ENCODE measurements at places on chromosomes 11 and 22.

- peak; percentile 94 for DNase-seq
Measured at GRCh38 chr11:19116971-19117759, at the start of gene ZDHHC13. Gene ZDHHC13, plus strand, starts transcription at chr11:19117168. Its CDS starts 82 bp downstream, at chr11:19117250.

GRCh38 chr11:134074346-134074745, 5.5 kb downstream of the JAM3 start:
- no peak for DNase-seq

DNA sequence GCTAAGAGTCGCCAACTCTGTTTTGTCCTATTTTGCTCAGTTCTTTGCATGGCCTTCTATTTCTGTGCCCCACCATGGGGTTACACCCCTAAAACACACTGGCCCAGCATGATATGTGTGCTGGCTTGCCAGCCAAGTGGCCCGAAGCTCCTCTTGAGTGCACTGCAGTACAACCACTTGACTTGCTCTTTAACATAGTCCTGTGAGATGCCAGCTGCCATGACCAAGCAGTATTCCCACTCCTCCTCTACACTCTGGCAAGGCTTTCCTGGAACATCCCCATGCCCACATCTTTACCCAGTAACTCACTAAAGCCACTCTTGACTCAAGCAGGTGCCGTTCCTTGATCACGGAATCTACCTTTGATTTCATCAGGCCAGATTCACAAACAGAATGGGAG, 102.9 kb upstream of the GAL start:
- no peak for DNase-seq

DNA sequence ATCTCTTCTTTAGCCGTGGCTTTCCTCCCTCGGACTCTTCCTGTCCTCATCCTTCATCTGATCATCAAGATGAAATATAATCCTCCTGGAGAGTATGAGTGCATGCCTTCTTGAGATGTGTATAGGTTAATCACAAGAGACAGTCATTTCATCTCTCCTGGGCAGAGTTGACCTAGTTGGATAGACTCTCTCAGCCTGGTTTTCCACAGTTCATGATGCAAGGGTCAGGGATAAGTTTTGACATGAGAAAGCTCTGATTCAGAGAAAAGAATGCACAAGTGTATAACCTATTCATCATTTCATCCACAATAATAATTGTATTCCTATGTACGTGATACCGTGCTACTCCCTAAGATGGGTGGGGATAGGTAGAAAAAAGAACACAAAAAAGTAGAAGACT, 33.2 kb upstream of the CCDC90B start:
- DNase-seq = no peak

DNA sequence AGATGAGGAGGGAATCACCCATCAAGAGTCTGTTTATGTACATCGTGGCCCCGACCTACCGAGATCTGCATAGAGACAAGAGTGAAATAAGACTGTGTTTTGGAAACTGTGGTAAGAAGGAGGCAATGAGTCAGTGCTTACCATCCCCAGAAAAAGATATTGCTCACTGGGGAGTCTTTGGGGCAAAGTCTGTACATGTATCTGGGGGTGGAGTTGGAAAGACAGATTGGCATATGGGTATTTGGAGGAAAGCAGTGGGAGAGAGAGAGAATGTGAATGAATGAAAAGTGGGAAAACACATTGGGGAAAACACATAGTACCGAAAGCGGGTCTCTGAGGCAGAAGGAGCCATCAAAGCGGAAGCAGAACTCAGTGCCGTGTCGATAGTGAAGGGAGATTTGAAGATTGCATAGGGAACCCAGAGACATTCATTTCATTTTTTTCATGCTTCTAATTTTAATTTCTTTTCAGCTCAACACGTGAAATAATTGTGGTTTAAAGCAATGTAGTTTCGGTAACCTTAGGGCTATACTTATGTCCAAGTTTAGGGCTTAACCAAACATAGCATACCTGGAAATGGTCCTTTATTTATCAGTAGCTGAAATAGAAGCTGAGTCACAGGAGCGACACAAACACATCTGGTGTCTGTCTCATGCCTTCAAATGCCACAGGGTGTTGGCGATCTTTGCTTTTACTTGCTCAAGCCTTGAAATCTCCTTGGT, 98.6 kb upstream of the CD44 start:
- peak; percentile 47 for DNase-seq

GRCh38 chr11:78808923-78809322, 234.3 kb upstream of the NARS2 start:
- no peak for DNase-seq

- DNase-seq = no peak
Measured at GRCh38 chr11:129315781-129316579, 59.7 kb upstream of the BARX2 start.

- DNase-seq = no peak
Measured at GRCh38 chr11:72265951-72266350, 22.0 kb upstream of the PHOX2A start.

DNA sequence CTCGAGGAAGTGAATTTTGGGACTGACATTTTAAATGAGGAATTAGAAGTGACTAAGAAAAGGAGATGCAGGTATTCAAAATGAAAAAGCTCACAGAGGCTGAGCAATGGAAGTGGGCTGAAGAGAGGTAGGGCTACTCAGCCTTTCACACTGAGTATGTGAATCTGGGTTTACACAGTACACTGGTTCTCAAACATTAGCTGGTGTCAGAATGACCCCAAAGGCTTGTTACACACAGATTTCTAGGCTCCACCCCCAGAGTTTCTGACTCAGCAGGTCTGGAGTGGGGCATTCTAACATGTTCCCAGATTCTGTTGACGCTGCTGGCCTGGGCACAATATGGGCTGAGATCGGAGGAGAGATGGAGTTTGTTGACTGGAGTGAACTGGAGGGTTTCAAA, 32.8 kb downstream of the CADM1 start:
- no peak for DNase-seq

GRCh38 chr22:30351226-30351625, 5.5 kb downstream of the SF3A1 start:
- DNase-seq = no peak

GRCh38 chr22:33535937-33536875, 384.1 kb downstream of the LARGE1 start:
- no peak for DNase-seq

GRCh38 chr11:109071712-109072524, 350.1 kb upstream of the C11orf87 start:
- DNase-seq = no peak

DNA sequence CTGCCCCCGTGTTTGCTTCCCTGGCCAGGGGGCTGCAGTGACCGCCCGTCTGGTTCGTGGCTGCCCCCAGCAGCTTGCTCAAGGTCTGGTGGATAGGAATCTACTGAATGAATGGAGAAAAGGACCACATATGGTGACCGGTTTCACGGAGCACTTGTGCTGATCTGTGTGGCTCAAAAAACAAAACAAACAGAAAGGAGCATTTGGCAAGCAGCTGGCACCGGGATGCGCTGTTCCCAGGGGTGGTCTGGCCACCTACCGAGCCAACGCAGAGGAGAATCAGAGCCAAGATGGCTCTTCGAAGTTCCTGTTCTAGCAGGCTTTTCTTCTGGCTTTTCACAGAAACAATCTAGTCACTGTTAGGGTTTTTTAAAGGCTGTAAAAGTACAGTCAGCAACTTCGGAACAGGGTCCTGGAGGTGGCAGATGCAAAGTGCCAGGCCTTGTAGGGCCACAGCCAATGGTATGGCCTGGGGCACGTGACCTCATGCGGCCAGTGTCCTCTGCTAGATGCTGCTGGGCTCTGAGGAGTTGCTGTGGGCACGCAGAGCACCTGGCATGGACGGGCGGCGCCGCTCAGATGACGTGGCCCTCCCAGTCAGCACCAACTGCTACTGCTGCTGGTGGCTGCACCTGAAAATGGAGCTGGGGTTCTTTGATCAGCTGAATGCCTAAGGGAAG, 27.3 kb upstream of the PACSIN2 start:
- no peak for DNase-seq

GRCh38 chr11:96314326-96315020, 28.5 kb downstream of the MAML2 start:
- DNase-seq = peak; percentile 41

DNA sequence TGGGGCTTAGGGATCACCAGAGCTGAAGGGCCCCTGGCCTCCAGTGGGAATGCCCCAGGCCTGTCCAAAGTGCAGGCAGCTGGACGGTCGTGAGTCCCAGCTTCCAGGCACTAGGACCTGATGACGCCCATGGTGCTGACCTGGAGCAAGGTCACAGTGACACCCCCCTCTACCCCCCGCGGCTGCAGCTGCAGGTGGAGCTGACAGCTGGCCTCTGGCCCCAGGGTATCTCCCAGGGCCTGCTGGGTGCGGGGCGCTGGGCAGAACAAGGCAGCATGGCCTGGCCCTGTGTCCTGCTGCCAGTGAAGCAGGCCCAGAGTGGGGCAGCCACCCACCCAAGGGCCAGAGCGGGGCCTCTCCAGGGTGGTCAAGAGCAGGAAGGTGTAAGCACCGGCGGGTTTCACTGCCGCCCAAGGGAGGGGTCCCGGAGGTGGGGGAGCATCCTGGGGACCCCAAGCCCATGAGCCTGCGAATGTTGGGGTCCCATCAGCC, 553 bp upstream of the TCIRG1 start:
- no peak for DNase-seq

- DNase-seq = no peak
Measured at GRCh38 chr11:66719111-66719872, 9.7 kb downstream of the SPTBN2 start.

- no peak for DNase-seq
Measured at GRCh38 chr22:25134451-25134850, 65.2 kb upstream of the CRYBB3 start.

DNA sequence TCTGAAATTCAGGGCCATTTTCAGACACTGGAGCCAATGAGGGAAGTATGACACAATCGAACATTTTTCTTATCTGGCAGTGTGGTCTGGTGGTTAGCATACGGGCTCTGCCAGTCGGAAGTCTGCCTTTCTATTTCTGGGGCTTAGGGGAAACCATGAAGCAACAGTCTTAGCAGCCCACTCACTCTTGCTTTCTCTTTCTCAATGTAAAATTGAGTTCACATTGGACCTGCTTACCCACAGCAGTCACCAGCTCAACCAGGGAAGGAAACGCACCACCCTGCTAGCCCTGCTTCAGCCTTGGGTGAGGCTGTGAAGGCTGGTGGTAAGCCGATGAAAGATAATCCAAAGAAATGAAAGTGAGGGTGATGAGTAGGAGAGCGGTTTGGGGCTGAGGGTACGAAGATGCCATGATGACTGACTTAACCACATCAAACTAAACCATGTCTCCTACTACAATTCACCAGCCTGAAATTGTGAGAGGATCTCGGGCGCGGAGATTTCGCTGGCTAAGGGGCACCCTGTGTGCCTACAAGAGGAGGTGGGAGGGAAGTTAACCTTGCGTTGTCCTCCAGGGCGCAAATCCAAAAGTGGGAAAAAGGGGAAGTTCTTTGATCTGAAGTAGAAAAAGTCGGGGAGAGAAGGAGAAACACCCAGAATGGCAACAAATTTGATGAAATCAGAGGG, 2.0 kb upstream of the LMO2 start:
- DNase-seq = peak; percentile 60

- DNase-seq = no peak
Measured at GRCh38 chr11:124754309-124754708, 2.3 kb upstream of the VSIG2 start.

DNA sequence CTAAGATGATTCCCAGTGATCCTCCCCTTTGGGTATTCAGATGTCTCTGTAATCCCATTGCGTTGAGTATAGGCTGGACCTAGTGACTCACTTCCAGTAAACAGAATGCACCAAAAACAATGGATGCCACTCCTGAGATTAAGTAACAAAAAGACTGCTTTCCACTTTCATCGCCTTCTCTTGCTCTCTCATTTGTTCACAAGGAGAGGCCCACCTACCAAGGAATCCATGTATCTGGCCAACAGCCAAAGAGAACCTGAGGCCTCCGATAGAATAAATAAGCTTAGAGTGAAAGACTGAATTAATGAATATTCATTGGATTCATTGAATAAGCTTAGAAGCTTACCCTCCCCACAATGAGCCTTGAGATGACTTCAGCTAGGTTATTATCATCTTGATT, 454.6 kb downstream of the KCNA4 start:
- no peak for DNase-seq

GRCh38 chr11:31764766-31765165, 46.4 kb downstream of the PAX6 start:
- DNase-seq = no peak

GRCh38 chr22:31728857-31729256, 21.1 kb downstream of the PRR14L start:
- DNase-seq = no peak

DNA sequence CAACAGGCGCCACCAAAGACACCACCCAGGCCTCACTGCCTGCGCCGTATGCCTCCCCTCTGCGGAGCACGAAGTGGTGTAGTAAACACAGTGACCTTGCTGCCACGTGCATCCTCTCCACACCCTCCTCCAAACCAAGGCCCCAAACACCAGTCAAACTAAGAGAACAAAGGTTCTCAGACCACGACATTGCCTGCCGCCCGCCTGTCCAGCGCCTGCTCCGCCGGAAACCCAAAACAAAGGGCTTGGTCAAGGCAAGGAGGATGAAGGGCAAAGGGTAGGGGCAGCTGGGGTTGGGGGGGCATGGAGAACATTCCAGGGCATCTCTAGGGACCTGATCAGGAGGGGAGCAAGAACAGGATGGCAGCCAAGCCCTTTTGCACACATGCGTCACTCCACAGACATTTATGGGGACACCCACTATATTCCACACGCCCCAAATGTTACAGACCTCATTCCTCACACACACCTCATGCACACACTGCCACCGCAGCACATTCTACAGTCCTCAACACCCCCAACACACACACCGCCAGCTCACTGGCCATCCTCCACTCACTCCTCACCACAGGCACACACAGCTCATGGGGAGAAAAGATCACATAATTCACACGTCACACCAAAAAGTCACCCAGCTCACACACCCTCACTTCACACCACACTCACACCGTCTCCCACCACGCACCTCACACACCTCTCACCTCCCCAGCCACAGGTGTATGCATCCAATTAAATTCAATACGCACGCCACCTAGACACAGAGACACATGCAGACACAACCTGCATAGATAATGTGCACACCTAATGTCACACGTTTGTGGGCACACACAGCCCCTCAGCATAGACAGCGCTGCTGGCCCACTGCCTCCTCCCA, 34.5 kb downstream of the PDE2A start:
- no peak for DNase-seq

DNA sequence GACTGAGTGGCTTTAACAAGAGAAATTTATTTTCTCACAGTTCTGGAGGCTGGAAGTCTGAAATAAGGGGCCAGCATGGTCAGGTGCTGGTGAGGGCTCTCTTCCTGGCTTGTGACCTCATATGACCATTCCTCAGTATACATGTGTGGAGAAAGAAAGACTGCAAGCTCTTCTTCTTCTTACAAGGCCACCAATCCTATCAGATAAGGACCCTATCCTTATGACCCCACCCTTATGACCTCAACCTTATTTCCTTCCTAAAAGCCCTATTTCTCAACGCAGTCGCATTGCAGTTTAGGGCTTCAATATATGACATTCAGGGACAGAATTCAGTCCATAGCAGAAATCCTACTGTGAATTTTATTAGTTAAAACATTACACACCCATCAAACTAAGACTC, 124.4 kb upstream of the RAG2 start:
- DNase-seq = no peak

GRCh38 chr11:32118025-32118974, 27.4 kb downstream of the RCN1 start:
- DNase-seq = no peak
